ENCODE measurements at places on chromosomes 2 and 18. TPM values are rescaled to one million over a fixed set of nuclear protein-coding genes. Genes with fewer than 3 reads are reported as not detected.

- DNase-seq = no peak
These were observed 550.4 kb downstream of the ARHGAP15 start for GRCh38 chr2:143679617-143680016.

- DNase-seq = no peak
These were observed 48.8 kb downstream of the THUMPD2 start for GRCh38 chr2:39730276-39730675.

- DNase-seq = no peak
These were observed 33.3 kb downstream of the CNGA3 start for GRCh38 chr2:98379311-98380202.

HOXD9 gene
- polyA plus RNA-seq = 86.4 TPM

TRAF3IP1 gene
- polyA plus RNA-seq = 22.4 TPM

SUPT7L gene
- 62.5 TPM for polyA plus RNA-seq

GRCh38 chr2:184527058-184527457 is 71.3 kb upstream of the ZNF804A start:
- no peak for DNase-seq

SAG gene
- 0.07 TPM for polyA plus RNA-seq

ASXL2 gene
- 21.4 TPM for polyA plus RNA-seq

DNA sequence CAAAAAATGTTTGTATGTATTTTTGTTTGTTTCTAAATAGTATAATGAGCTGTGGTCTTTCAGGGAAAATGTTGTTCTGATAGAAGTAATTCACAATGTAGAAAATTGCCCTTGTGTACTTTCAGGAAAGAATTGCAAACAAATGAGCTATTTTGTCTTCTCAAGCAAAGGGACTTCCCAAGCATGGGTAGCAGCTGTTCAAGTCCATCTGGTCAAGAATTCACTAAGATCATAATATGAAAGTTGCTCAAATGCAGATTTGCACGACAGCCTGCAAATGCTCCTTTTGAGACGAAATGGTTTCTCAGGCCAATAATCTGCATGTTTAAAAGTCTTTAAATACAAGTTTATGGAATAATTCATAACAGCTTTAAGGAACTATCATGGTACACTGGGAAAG is 51.9 kb upstream of the HNMT start:
- DNase-seq = no peak

GRCh38 chr2:177738461-177739235 is 333.9 kb downstream of the PDE11A start:
- DNase-seq = no peak

DNA sequence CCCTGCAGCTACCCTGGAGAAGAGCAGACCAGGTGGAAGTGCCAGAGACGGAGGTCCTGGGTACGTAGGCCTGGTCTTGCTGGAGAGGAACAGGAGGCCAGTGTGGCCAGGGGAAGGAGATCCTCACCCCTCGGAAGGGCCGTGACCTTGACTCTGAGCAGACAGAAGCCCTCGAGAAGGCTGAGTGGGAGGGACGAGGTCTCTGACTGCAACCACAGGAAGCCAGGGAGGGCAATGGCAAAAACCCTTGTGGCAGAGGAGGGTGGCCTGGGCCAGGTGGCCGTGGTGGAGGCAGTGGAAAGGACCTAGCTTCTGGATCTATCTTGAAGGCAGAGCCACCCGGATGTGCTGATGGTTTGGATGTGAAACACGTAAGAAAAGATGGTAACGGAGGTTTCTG is 28.1 kb downstream of the THAP4 start:
- DNase-seq = no peak

DNA sequence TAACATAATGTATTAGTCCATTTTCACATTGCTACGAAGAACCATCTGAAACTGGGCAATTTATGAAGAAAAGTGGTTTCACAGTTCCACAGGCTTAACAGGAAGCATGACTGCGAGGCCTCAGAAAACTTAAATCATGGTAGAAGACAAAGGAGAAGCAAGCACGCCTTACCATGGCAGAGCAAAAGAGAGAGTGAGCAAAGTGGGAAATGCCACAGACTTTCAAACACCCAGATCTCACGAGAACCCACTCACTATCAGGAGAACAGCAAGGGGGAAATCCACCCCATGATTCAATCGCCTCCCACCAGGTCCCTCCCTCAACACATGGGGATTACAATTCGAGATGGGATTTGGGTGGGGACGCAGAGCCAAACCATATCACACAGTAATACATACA is 22.5 kb downstream of the PIGN start:
- DNase-seq = no peak

DNA sequence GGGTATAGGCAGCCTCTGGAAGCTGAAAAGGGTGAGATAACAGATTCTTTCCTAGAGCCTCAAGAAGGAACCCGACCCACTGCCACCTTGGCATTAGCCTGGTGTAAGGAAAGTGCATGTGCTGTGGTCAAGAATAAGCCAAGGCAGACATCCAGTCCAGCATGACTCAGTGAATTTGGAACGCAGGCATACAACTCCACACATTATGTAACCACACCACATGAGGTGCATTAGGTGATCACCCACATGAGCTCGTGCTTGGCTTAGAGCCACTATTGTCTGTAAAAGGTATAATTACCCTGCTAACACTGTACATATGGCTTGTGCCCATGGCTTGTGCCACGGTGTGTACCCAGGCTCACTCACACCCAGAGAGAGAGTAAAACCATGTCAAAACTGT is 583.7 kb upstream of the HNMT start:
- DNase-seq = no peak

Data from right renal pelvis (tissue), 4 donors.